ENCODE measurements at places on chromosomes 7 and 10. TPM values are rescaled to one million over a fixed set of nuclear protein-coding genes. Genes with fewer than 3 reads are reported as not detected.

Gene EFCAB10
- polyA plus RNA-seq, result 1.3 TPM

Gene ANKRD22
- not detected for polyA plus RNA-seq

Gene OR2A7
- polyA plus RNA-seq, result not detected

Gene CTTNBP2
- polyA plus RNA-seq, result 142 TPM

Gene BTAF1
- 15.7 TPM for polyA plus RNA-seq

Gene CPA4
- polyA plus RNA-seq, result not detected

Gene MSMB
- polyA plus RNA-seq, result not detected

Gene PARG
- 9.1 TPM for polyA plus RNA-seq

Gene OR9A2
- not detected for polyA plus RNA-seq

Gene NEURL1
- polyA plus RNA-seq, result 0.63 TPM

Gene SLC4A2
- 2.2 TPM for polyA plus RNA-seq

Gene OPALIN
- 0.50 TPM for polyA plus RNA-seq

Gene HMX2
- polyA plus RNA-seq, result not detected

Gene CWF19L1
- 14.4 TPM for polyA plus RNA-seq

Gene HIPK2
- polyA plus RNA-seq, result 14.0 TPM

Gene CALML5
- polyA plus RNA-seq, result not detected

Gene GIMAP5
- polyA plus RNA-seq, result 1.3 TPM

Measured in Purkinje cell (primary cell).